Activated naive CD4-positive, alpha-beta T cell (primary cell): ENCODE measurements at places on chromosomes 7 and 10.

- DNase-seq = no peak
Observed at GRCh38 chr10:126302826-126303665, 85.2 kb downstream of the ADAM12 start.

DNA sequence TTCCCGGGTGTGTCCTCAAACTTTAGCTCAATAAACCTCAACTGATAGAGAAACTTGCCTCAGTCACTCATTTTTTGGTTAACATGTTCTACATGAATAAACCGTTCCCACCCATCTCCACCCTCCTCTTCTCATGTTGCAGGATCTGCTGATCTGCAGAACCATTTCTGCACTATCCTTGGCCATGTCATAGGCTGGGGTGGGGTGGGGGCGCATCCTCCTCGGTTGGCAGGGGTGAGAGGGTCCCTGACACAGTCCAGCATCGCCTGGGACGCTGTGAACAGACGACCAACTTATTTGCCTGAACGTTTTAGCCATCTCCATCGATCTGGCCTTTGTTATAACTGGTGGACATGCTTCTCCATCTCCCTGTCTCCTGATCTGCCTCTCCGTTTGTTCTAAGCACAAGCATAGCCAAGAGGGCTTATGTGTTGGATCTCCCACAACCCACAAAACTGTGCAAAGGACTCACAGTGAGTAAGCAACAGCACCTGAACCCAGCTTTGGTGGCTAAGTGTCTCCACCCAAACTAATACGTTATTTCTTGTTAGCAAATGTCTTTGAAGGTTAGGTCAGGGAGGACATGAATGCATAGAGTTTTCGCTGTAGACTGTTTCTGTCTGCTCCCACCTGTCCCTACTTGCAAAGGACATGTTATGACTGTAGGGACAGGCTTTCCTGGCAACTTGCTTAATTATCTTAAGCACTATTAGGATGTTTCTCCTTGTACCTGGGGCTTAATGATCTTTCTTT is 51.7 kb downstream of the PRKCQ start:
- no peak for DNase-seq

DNA sequence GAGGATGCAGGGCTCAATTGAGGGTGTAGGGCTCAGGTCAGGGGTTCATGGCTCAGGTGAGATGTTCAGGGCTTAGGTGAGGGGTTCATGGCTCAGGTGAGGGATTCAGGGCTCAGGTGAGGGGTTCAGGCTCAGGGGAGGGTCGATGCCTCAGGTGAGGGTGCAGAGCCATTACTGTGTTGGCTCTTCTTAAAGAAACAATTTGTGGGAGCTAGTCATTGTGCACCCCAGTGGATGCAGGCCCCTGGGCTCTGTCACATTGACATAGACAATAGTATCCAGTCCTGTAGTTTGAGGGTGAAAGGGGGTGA is 86.7 kb downstream of the ADCY1 start:
- no peak for DNase-seq

DNA sequence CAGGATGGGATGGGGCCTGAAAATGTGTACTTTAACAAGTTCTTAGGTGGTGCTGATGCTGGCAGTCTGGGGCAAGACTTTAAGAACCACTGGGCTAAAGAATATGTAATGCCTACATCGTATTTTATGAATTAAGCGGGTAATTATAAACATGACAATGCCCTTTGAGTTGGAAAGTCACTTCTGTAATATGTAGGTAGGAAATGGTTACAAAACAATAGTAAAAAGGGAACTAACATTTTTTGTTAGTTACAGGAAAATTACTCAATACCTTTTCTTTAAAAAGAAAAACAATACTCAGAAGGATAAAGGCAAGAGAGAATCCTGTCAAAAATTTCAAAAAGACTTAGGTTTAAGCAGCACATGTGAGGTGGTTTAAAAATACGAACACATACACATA is 48.3 kb upstream of the STEAP4 start:
- DNase-seq = no peak

DNA sequence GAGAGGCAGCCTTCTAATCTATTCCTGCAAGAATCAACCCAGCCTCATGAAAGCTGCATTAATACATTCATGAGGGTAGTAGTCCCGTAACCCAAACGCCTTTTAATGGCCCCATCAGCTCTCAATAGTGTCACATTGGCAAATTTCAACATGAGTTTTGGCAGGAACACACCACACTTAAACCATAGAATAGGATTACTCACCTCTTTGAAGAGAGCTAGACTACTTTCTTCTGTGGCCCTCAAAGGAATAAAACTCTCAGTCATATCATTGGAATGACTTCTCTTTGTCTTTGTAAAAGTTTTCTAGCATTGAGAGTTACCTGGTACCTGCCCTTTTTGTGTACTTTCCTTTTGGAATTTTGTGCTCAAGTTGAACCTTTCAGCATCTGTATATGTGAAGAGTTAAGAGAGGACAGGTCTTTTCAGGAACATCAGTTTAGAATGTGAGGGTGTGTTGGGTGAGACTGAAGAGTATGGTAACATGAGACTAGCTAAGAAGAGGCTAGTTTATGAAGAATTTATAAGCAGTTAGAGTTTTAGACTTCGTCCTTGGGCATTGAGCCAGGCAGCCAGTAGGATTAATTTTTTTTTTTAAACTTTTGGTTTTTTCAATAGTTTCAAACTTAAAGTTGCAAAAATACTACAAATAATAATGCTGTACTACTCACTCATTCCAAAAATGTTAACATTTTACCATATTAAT is 92.6 kb downstream of the MLLT10 start:
- DNase-seq = no peak

DNA sequence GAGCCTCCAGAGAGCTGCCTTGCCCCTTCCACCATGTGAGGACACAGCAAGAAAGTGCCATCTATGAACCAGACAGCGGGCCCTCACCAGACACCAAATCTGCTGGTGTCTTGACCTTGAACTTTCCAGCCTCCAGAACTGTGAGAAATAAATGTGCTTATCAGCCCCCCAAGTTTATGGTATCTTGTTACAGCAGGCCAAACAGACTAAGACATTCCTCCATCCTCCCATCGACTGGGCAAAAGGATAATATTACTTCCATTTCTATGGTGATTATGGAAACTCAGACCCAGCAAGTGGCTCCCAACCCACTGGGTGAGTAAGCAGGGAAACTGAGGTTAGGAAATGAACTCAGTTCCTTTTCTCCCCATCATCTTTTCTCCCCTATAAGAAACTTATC is 288.4 kb downstream of the KCNMA1 start:
- no peak for DNase-seq

GRCh38 chr7:39609113-39609934 is 14.0 kb upstream of the RALA start:
- DNase-seq = no peak
